ENCODE measurements at places on chromosomes 2 and 18. TPM values are rescaled to one million over a fixed set of nuclear protein-coding genes. Genes with fewer than 3 reads are reported as not detected.

- no peak for DNase-seq
Measured at GRCh38 chr2:98696200-98696599, 34.7 kb downstream of the MGAT4A start.

DNA sequence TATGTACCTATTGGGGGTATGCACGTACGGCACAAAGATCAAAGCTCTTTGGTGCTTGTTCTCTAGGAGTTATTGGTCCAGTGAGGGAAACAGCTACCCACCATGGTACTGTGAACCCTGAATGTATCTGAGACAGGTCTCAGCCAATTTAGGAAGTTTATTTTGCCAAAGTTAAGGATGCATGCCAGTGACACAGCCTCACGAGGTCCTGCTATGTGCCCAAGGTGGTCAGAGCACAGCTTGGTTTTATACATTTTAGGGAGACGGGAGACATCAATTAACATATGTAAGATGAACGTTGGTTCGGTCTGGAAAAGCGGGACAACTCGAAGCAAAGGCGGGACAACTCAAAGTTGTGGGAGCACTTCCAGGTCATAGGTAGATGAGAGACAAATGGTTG is 75.8 kb downstream of the SOWAHC start:
- DNase-seq = no peak

- no peak for DNase-seq
Measured at GRCh38 chr2:101132202-101132601, 19.0 kb downstream of the TBC1D8 start.

LHCGR gene
- not detected for total RNA-seq

INHBB gene
- not detected for total RNA-seq

SPTBN1 gene
- 38.4 TPM for total RNA-seq

GRCh38 chr2:4445821-4446220 is 742.4 kb downstream of the DCDC2C start:
- DNase-seq = no peak

DNA sequence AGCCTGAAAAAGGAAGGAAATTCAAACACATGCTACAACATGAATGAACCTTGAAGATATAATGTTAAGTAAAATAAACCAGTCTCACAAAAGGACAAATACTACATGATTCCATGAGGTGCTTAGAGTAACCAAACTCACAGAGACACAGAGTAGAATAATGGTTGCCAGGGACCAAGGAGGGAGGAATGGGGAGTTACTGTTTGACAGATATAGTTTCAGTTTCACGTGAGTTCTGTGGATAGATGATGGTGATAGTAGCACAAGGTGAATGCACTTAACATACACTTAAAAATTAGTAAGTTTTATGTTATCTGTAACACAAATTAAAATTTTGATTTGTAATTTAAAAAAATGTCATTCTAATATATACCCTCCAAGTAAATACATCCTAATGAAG is 106.9 kb upstream of the ACVR1C start:
- DNase-seq = no peak

GRCh38 chr2:202604699-202605098 is 30.1 kb upstream of the FAM117B start:
- no peak for DNase-seq

DNA sequence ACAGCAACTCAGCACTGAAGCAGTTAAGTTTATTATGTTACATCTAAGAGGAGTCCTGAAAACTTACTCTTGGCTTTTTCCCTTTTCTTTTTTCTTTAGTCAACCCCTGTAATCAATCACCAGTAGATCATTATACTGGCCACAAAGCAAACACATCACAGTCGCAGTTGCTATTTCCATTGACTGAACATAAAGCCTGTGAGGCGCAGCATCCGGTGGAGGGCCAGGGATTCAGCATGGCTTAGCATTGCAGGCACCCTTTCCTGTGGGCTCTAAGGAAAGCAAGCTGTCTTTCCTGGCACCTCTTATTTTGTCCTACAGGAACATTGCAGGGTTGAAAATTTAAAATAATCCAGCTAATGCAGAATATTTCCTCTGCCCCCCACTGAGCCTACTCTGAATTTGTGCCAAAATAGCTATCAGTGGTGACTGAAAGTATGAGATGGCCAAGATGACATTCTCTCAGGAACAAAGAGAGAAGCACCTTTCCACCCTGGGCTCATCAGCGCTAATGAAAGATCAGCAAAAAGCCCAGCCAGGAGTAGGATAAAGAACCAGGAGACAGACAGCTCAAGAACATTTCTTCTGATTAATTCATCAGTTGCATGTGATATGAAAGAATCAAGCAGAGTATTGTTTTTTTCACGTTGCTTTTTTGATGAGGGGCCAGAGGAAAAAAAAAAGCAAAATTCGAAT is 85.3 kb upstream of the SULT1C3 start:
- DNase-seq = no peak

DNA sequence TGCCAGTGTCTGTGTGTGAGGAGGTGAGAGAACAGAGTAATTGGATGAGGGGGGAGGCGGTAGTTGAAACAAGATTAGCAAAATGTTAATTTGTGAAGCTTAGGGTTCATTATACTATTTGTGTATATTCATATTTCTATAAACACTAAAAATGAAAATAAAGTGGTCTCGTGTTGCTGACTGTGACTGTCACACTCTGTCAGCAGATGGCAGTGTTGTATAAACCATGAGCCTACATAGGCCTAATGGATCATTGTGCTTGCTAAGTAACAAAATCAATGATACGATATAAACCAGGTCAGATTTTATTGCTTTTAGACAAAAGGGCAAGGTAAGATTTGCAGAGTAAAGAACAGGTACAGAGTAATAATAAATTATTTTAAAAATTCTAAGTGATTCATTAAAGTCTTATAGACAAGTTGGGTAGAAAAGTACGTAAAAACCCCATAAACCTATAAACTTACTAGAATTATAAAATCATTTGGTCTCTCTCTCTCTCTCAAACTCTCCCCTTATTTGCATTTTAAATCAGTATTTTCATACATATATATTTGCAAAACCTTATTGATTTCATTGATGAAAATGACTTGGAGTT is 182.7 kb downstream of the RPIA start:
- no peak for DNase-seq

DNA sequence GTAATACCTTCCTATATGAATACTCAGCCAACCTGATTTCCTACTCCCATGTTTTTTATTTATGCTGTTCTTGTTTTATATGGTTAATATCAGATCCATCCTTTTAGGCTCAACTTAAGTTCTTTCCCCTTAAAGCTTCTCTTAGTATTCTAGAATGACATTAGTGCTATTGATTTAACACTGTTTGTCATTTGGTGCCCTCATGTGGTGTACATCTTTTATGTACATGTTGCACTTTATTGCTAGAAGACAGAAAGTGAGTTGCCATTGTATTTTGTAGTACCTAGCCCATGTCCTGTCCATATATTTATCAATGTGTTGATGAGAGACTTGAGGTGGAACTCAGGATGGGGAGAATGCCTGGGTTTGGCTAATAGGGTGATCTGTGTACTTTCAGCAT is 2.5 kb downstream of the HTRA2 start:
- DNase-seq = no peak

DNA sequence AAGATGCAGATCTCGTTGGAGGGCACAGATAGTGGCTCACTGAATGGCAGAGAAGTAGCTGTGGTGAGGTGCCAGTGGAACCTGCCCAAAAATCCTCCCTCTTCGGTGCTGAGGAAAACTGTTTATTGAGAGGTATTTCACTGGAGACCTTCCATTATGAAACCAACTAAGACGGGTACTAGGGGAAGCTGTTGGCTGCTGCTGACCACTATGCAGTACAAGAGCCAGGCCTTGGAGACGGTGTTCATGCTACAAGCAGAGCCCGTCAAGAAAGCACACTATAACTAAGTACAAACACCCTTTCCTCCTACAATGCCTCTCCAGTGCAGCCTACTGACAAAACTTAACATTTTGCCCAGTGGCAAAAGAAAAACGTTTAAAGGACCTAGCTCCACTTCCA is 4.6 kb downstream of the ARL5A start:
- no peak for DNase-seq

- DNase-seq = no peak
Measured at GRCh38 chr2:168673265-168674189, 128.9 kb upstream of the NOSTRIN start.

NPPC gene
- not detected for total RNA-seq

DNA sequence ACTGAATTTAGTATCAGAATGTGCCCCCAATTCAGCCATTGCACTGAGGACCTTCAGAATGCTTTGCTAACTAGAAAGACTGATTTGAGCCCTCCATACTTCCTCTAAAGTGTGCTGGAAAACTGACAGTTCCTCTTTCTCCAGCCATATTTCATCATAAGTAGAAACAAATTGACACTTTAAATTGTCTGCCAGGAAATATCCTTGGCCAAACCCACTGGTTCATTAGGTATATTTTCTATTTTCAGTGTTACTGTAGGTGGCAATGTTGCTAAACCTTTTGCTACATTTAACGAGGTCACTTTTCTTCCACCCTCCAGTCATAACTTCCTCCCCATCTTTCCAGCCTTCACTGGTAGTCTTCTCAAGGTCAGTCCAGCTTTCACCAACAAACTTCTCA is 21.5 kb downstream of the SP5 start:
- no peak for DNase-seq

GRCh38 chr18:9810994-9811705 is 74.6 kb upstream of the TXNDC2 start:
- DNase-seq = no peak

DNA sequence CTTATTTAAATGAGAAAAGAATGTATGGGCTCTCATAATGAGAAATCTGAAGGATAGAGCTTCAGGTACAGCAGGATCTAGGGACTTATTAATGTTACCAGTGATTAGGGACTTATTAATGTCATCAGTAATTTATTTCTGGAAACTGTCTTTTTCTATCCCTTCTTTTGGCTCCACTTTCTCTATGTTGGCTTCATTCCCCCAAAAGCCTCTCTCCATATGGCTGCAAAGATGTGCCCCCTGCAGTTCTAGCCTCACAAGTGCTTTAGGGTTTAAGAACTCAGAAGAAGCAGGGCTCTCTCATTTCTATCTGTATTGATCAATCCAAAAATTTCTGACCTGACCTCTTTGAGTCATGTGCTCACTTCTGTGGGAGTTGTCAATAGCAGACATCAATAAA is 480.9 kb downstream of the TXNL1 start:
- no peak for DNase-seq

CARF gene
- total RNA-seq = 4.2 TPM

DNA sequence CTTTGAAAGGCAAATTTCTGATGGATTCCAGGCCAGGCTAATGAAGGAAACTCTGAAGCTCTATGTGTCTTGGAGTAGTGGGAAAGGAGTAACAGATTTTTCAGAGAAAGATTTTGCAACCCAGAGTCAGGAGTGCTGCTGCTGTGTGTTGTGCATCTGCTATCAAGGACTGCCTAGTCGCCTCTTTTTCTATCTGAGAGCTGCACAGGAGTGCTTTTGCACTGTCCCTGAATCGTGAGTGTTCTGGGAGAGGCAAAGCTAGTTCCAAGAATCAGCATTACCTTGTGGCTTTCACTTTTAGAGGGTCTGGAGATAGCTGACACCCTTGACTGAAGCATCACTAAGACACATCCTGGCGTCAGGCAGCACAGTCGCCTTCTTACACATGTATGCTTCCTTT is 336.4 kb downstream of the PARD3B start:
- no peak for DNase-seq

MFSD2B gene
- total RNA-seq = not detected

- no peak for DNase-seq
Measured at GRCh38 chr18:24130494-24130893, 8.4 kb upstream of the CABYR start.

TMX3 gene
- 46.6 TPM for total RNA-seq

UGT1A4 gene
- total RNA-seq = not detected

HIBCH gene
- total RNA-seq = 30.8 TPM

- DNase-seq = no peak
Measured at GRCh38 chr2:181311837-181312236, 145.3 kb upstream of the ITGA4 start.

GRCh38 chr2:203551778-203552177 is 16.7 kb upstream of the RAPH1 start:
- DNase-seq = no peak

TMEM169 gene
- total RNA-seq = 0.63 TPM

GALNT13 gene
- not detected for total RNA-seq

GRCh38 chr2:101305492-101306078 is 2.9 kb downstream of the RNF149 start:
- no peak for DNase-seq

- no peak for DNase-seq
Measured at GRCh38 chr18:31429623-31430022, 17.9 kb upstream of the DSG3 start.

GRCh38 chr2:217061916-217062505 is 202.1 kb upstream of the TNP1 start:
- no peak for DNase-seq

- no peak for DNase-seq
Measured at GRCh38 chr2:78202986-78203670, 681.0 kb upstream of the LRRTM4 start.

TXNDC2 gene
- not detected for total RNA-seq

All from CD8-positive, alpha-beta memory T cell (primary cell).